ENCODE measurements at places on chromosomes 5 and 9.
A peak's percentile ranks its signal among the peaks of the same experiment; 100 is the strongest.

GRCh38 chr5:15008921-15009320 is 137.3 kb upstream of the ANKH start:
- DNase-seq = no peak

DNA sequence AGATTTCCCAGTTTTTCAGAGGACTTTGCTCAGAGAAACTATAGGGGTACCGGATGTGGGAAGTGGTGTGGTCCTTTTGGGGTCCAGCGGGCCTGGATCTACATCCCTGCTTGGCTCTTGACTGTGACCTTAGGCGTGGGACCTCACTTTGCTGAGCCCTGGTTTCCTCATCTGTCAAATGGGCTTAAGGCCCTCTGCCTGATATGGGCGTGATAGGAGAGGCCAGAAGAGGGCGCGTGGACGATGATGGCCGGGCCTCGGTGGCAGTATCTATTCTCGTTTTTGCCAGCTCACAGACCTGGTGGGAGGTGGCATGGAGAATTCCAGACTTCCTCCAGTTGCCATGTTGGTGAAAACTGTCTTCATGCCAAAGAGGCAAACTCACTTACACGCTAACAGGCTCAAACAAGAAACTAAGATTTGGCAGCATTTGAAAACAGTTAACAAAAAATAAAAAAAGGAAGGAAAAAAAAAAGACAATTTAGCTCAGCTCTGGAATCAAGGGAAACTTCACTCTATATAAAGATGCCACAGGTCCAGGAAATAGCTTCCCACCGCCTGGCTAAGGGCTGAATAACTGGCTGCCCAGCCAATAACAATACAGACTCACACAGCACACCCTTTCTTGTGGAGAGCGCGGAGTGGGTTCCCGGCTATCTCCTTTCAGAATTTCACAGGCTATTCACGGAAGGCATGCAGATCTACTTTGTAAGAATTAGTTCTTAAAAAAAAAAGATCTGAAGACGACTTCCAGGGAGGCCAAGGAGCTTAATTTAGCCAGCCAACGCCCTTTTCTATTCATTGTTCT is 1.7 kb downstream of the SH3PXD2B start:
- DNase-seq = no peak

- DNase-seq = no peak
Observed at GRCh38 chr5:141003791-141004611, 37.7 kb downstream of the PCDHAC2 start.

DNA sequence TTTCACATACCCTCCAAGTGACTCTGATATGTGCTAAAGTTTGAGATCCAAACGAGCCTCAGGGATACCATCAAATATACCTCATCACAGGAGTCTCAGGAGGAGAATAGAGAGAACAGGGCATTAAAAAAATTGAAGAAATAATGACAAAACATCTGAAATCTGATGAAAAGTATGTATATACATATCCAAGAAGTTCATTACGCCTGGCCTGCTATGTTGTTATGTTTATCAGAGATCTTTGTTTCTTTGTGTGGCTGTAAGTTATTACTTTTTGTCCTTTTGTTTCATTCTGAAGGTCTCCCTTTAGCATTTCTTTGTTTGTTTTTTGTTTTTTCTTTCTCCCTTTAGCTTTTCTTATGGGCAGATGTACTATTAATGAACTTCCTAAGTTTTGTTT is 2.5 kb upstream of the CCL19 start:
- no peak for DNase-seq

GRCh38 chr9:136644343-136644592 is 18.4 kb upstream of the EGFL7 start:
- DNase-seq = no peak

- DNase-seq = no peak
Observed at GRCh38 chr5:3010953-3011763, 259.7 kb upstream of the IRX2 start.

GRCh38 chr9:129270205-129270604 is 92.1 kb upstream of the IER5L start:
- DNase-seq = no peak

- DNase-seq = no peak
Observed at GRCh38 chr5:98794001-98794400, 20.5 kb downstream of the RGMB start.

GRCh38 chr5:78594021-78594420 is 54.6 kb downstream of the LHFPL2 start:
- no peak for DNase-seq

DNA sequence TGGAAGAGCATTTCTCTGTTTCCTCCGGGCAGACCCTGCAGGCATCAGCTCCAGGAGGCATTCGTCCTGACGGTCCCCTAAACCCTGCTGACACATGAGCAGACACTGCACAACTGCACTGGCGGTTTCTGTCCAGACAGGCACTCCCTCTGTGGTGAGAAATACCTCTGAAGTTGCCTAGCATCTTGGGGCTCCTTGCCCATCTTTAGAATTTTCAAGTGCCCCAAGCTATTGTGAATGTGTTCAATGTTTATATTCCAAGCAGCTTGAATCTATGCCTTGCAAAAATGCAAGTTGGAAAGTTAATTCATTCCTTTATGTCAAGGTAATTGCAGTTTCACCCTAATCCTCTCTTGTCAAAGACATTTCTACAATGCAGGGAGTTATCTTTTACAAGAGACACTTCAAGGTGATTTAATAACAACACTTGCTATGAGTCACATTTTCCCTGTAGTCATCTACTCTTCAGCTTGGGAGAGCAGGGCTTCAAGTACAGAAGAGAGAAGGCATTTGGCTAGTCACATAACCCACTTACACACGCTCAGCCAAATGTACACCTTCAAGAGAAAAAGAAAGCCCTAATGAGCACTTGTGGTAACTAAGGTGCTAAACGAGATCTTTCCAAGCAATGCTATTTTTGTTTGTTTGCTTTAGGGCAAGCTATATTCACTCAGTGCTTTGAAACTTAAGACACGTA is 302.5 kb downstream of the MLLT3 start:
- DNase-seq = peak; percentile 54

- DNase-seq = peak; percentile 14
Observed at GRCh38 chr5:16489322-16489791, 23.8 kb upstream of the ZNF622 start.

GRCh38 chr5:143434261-143435209 is 31.0 kb upstream of the NR3C1 start:
- no peak for DNase-seq

DNA sequence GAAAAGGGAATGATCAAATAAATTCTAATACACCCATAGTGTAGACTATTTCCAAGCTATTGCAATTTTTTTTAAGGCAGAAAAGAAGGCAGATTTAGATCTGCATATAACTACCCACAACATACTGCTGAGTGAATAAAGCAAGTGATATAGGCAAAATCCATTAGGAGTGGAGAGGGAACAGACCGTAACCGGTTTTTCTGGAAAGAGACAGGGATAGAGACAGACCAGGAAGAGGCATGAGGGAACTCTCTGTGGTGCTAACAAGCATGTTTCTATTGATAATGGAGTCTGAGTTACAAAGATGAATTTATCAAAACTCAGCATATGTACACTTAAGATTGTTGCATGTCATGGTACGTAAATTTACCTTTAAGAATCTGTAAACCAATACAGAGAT is 14.5 kb downstream of the ZDHHC21 start:
- DNase-seq = no peak

DNA sequence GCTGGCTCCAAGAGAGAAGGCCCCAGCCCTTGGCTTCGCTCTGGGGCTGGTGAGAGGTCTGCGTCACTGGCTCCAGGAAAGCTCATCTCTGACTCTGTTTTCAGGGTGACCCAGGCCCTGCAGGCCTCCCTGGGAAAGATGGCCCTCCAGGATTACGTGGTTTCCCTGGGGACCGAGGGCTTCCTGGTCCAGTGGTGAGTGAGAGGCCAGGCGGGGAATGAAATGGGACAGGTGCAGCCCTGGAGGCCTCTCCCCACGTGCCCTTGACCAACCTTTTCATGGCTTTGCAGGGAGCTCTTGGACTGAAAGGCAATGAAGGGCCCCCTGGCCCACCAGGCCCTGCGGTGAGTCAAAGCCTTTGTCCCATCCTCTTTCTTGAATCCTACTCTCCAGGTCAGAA is 75.7 kb upstream of the FCN2 start:
- no peak for DNase-seq

- DNase-seq = no peak
Observed at GRCh38 chr9:13993632-13994185, 320.2 kb downstream of the NFIB start.

- no peak for DNase-seq
Observed at GRCh38 chr5:63164838-63165535, 586.4 kb downstream of the LRRC70 start.

DNA sequence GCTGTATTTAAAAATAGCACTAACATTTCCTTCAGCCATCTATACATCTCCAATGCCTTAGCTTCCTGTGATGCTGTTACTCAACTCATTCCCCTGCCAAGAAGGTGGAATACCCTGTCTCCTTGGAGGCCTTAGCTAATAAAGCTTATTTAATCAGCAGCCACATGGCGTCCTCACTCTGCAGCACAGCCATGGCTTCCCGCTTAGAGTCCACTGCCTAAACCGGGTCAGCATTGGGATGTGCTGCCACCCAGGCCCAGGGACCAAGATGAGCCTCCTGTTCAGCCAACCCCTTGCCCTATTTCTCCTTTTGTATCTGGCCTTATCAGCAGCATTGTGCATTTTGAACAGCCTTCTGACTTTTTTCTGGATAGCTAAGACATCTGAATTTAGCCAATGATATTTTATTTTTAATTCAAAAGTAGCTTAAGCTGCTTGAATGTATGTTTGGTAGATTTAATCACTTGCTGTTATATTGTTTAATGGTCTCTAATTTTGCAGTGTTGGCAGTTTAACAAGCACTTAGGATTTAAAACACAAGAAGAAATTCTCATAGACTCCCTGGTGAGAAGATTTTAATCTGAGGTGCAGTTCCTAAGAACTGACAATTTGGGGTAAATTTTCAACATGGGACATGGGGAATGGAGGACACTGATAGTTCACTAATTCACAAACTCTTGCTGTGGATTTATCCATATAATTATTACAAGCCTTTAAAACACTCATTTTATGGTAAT is 113.0 kb downstream of the RPS23 start:
- DNase-seq = no peak

DNA sequence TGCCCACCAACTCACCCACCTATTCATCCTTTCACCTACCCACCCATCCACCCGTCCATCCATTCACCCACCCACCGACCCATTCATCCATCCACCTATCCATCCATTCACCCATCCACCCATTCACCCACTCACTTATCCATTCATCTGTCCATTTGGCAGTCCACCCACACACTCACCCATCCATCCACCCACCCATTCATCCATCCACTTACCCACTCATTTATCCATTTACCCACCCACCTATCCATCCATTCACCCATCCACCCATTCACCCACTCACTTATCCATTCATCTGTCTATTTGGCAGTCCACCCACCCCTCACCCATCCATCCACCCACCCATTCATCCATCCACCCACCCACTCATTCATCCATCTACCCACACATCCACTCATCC is 278.1 kb upstream of the IRX4 start:
- DNase-seq = no peak

DNA sequence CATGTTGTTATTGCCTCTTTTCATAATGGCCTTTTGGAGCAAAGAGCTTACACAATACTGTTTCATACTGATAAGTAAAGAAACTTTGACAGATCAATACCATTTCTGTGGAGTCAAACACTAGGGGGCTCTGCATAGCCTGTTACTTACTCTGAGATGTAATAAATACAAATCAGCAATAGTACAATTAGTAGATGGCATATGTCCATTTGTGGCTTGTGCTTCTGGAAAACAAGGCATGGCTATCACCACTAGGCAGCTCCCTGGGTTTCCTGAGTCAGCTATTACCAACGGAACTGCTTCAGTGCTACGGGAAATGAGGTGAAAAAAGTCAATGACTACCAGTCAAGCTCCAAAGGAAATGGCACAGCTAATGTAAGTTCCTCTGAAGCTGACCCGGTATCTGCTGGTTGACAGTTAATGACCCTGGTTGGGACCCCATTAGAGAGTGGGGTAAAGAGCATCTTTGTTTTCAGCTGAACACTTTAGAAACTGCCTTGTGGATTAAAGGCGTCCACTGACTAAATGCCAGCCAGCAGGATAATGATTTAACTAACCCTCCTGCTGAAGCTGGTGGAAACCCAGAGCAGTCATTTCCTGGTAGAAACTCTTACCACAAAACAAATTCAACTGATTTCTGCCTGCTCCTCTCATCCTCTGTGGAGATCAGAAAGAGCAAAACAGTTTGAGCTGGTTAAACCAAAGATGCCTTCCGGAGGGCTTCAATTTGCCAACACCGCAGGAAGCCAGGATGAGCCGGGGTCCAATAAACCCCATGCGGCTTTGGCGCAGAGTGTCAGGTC is 69.0 kb upstream of the FAM169A start:
- no peak for DNase-seq

DNA sequence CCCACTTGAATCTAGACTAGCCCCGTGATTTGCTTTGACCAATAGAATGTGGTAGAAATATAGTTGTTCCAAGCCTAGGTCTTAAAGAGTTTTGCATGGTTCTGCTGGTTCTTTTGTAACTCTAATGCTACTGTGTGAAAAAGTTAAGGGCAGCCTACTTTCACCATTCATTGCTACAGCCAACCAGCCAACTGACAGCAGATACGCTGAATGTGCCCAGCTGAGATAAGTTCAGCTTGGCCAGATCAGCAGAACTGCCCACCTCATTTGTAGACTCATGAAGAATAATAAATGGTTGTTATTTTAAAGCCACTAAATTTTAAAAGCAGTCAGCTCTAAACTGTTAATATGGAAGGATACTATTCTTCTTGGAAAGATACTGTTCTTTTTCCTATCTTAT is 23.9 kb downstream of the NR3C1 start:
- no peak for DNase-seq

GRCh38 chr5:180138214-180138975 is 66.8 kb upstream of the RNF130 start:
- DNase-seq = no peak

DNA sequence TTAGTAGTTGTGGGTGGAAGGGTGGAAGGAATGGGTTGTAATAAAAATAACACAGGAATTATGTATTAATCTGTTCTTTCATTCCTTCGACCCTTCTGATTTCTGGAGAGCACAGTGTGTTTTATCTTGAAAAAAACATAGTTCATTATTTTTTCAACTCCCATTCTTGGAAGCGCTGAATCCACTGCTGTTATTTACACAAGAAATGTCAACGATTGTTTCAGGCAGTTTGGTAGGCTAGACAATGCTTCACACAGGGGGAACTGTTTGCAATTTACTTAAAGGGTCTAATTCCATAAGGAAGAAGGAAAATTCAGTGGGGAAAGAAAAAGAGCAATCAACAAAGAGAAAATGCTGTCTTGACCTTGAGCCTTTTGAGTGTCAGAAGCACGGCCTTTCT is 142.9 kb downstream of the TLE1 start:
- DNase-seq = no peak

GRCh38 chr5:148747536-148747906 is 78.9 kb upstream of the ADRB2 start:
- no peak for DNase-seq

- DNase-seq = no peak
Observed at GRCh38 chr9:72977670-72978069, 24.8 kb upstream of the ALDH1A1 start.

DNA sequence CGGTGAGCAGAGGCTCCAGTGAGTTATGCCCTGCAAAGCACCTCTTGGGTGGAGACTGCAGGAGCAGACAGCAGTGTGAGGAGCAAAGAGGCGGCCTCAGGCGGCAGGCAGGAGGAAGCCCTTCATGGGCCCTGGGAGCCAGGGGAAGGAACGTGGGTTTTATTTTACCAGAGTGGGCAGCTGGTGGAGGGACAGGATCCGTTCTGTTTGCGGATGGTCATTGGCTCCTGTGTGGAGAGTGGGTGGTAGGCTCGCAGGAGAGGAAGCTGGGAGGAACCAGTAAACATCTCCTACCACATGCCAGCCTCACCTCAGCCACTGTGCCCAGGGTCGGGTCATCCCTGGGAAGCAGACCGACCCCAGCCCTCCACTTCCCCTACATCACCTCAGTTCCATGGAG is 24.4 kb downstream of the HNRNPH1 start:
- DNase-seq = no peak

Measured in AG04449 (cell line).